NCI-H2081 treated with DMSO at 0.1 percent for 48 hours (cell line): ENCODE measurements at places on chromosomes 7 and 10.

GRCh38 chr10:70926226-70927000 lies 38.0 kb upstream of the PCBD1 start:
- no peak for DNase-seq

- DNase-seq = no peak
Measured at GRCh38 chr7:43039346-43039745, 73.1 kb upstream of the HECW1 start.

- DNase-seq = peak; percentile 19
Measured at GRCh38 chr10:110163192-110163773, 44.1 kb upstream of the MXI1 start.

DNA sequence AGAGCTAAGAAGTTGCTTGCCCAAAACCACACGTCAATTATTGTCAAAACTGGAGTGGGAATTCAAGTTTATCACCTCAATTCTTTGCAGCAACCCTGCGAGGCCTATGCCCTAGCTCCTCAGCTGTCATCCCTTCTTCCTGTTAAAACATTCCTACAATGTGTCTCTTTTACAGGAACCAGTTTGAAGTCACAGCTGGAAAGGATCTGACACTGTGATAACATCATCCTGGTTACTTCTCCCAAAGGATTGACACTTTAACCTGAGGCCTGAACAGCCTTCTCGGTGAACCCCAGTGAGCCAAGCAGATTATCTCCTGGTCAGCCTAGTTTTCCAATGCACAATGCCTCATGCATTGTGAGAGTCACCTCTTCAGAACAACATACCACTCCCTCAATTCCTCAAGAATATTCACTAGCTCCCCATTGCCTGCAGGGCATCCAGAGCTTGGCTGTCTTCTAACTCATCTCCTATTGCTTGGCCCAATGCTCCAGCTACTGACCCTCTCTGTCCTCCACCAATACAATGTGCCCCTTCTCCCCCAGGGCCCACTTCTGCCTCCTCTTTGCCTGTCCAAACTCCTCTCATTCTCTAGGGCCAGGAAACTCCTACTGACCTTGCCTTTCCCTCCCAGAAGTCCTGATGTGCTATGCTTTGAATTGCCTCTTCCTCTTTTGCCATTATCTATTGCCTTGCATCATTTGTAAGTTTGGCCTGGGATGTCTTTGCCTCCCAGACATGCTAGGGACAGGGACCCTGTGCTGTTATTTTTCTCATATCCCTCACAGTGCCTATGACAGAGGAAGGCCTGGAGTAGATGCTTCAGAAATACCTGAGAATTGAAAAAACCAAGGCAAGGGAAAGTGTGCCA lies 10.4 kb upstream of the DLG5 start:
- no peak for DNase-seq

- no peak for DNase-seq
Measured at GRCh38 chr7:11650030-11650429, 182.0 kb downstream of the THSD7A start.

- DNase-seq = no peak
Measured at GRCh38 chr10:125795128-125795527, 19.5 kb upstream of the MMP21 start.

GRCh38 chr7:24660546-24660945 lies 87.3 kb downstream of the PALS2 start:
- DNase-seq = no peak

- DNase-seq = no peak
Measured at GRCh38 chr7:119228482-119228881, 1004.0 kb downstream of the ANKRD7 start.

DNA sequence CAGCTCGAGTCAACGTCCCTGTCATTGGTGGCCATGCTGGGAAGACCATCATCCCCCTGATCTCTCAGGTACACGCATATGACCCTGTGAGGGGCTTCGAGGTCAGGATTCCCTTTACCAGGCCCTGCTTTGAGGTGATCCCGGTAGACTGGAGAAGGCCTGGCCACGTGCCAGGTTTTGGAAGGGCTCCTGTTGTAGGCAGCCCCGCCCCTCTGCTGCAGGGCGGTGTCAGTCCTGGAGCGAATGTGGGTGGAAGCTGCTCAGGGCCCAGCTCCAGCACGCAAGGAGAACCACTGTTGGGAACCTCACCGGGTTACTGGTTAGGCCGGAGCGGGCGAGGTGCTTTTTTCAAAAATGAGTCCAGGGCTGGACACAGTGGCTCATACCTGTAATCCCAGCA lies 15.6 kb downstream of the MDH2 start:
- DNase-seq = no peak

- no peak for DNase-seq
Measured at GRCh38 chr10:1158066-1158465, 101.9 kb downstream of the WDR37 start.

- no peak for DNase-seq
Measured at GRCh38 chr7:93921607-93922566, at the start of gene GNG11. Gene GNG11 (plus strand): TSS chr7:93921735. CDS start chr7:93922138, 403 bp downstream.

DNA sequence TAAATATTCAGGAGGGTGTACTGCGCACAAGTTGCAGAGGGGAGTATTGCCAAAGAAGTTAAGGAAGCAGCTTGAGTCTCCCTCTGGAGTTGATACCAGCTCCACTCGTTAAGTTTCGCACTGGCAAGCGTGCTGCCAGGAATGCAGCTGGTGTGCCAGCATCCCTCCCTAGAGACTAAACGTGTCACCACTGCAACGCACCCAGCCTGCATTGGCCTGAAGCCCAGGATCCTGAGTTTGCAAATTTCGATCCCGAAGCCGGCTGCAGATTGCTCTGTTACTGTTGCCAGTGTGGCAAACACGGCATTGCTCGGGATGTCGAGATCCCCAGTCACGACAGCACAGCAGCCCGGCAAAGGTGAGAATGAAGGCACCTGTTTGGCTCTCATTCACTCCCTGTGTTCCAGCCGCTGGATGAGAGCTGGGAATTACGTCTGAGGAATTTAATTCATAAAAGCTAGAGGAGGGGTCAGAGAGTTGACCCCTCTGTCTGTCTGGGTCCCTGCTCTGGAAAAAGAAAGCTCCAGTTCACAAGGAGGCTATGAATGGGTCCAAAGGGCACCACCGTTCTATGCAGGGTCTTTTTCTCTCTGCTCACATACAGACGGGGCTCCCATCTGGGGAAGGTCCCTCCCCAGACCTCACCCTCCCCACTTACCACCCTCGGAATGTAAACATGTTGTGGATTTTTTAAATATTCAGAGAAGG lies 61.0 kb downstream of the NRP1 start:
- DNase-seq = no peak

DNA sequence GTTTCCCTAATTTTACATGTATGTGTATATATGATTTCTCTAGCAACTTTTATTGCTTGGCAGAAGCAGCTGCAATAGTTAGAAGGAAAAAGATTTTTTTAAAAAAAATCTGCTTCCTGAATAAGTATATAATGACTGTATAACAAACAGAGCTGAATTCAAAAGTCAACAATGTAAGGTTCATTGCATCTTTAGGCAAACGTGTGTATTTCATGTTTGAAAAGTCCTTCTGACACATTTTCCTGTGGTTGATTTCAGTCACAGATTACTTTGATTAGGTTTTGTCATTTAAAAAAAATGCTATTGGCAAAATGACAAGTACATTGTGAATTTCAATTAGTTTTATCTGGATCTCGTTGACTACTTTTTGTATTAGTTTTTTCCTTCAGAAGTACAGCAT lies 231.0 kb downstream of the CSTF2T start:
- DNase-seq = peak; percentile 17

- DNase-seq = no peak
Measured at GRCh38 chr7:91293840-91294239, 29.6 kb downstream of the FZD1 start.

GRCh38 chr10:78529262-78529661 lies 495.6 kb downstream of the RPS24 start:
- peak; percentile 39 for DNase-seq

DNA sequence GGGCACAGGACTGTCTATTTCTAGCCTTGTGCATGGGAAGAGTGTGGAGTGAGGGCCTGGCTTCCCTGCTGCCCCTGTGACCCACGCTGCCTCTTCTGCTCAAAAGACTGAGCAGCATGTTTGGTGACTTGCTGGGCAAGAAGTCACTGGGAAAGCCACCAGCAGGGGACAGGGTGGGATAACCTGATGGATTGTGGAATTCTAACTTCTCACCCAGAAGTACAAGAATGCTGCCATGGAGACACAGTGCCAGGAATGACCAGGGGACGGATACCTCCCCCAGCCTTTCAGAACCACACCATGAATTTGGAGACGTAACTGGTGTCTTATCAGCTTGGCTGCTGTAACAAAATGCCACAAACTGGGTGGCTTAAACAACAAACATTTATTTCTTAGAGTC lies 28.4 kb downstream of the GALNTL5 start:
- no peak for DNase-seq

GRCh38 chr7:132895231-132895630 lies 186.7 kb downstream of the CHCHD3 start:
- no peak for DNase-seq

GRCh38 chr10:45440511-45441062 lies 66.6 kb downstream of the ALOX5 start:
- DNase-seq = no peak

DNA sequence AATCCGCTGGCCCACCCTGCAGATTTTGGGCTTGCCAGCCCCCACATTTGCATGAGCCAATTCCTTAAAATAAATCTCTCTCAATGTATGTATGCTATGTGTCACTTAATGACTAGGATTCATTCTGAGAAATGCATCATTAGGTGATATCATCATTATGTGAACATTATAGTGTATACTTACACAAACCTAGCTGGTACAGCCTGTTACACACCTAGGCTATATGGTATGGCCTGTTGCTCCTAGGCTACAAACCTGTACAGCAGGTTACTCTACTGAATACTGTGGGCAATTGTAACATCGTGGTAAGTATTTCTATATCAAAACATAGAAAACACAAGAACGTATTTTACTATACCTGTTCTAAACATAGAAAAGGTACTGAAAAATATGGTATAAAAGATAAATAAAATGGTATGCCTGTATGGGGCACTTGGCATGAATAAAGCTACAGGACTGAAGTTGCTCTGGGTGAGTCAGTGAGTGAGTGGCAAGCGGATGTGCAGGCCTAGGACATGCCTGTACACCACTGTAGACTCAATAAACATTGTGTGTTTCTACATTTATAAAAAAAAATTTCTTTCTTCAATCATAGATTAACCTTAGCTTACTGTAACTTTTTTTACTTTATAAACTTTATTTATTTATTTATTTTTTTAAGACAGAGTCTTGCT lies 135.9 kb downstream of the ABCA13 start:
- DNase-seq = no peak

- DNase-seq = no peak
Measured at GRCh38 chr10:110610308-110610774, 33.8 kb upstream of the RBM20 start.

GRCh38 chr7:55912748-55913158 lies 25.5 kb downstream of the ZNF713 start:
- no peak for DNase-seq

GRCh38 chr7:763762-764161 lies 36.7 kb upstream of the PRKAR1B start:
- DNase-seq = no peak

DNA sequence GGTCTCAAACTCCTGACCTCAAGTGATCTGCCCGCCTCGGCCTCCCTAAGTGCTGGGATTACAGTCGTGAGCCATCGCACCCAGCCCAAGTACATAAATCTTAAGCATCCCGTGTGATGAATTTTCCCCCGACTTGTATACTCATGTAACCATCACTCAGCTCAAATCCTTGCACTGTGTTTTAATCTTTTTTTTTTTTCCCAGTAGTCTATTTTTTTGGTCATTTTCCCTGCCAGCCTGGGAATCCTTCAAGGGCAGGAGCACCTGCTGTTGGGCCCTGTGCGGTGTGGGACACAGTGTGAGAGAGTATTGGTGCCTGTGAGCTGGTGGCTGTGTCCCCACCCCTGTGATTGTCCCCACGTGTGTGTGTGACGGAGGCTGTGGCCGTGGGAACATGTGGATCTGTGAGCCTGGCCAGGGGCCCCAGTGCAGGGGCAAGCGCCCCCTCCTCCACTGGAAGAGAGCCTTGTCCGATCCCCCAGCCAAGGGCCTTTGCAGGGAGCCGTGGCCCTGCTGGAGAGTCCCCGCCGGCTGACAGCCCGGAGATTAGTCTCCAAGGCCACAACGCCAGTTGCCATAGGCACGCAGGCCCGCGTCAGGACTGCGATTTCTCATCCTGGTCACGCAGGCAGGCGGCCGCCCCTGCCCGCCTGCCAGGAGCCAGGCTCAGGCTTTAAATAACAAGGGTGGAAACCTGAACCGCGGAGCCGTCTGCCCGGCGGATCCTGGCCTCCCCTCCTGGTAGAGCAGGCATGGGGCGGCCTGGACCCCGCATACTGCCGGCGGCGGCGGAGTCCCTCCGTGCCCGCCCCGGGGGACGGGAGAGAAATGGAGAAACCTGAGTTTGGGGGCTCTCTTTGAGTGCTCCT lies 26.5 kb downstream of the GTF2IRD1 start:
- DNase-seq = peak; percentile 64

DNA sequence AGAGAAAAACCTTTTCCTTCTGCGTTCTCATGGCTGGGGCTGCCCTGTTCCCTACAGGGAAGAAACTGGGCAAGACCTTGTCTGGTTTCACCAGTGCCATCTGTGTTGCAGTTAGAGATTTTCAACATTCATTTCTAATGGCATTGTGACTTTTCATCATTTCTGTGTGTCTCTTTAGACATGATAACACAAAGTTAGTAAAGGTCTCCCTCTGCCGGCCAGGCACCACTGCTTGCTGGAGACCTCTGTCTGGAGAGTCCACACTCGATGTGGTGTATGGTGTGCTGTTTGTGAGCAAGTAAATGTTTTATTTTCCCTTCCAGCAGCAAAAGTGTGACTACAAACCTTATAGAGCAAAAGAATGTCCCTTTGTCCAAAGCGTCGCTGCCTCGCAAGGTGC lies 213.5 kb downstream of the PAXIP1 start:
- DNase-seq = no peak

- no peak for DNase-seq
Measured at GRCh38 chr10:129523723-129524316, 56.8 kb downstream of the MGMT start.

GRCh38 chr10:80542053-80542452 lies 4.4 kb downstream of the SH2D4B start:
- no peak for DNase-seq

DNA sequence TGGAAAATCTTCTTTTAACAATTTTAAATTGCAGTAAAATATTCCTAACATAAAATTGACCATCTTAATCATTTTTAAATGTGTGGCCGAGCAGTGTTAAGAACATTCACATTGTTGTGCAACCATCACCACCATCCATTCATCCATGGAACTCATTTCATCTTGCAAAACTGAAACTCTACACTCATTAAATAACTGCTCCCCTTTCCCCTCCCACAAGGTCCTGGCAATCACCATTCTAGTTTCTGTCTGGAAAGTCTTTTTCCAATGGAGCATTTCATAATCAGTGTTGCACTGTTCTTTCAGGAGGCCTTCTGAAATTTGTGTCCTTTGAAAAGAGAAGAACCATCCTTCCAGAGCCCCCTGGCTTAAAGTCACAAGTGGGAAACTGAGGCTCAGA lies 233.1 kb downstream of the PLXNA4 start:
- DNase-seq = no peak

DNA sequence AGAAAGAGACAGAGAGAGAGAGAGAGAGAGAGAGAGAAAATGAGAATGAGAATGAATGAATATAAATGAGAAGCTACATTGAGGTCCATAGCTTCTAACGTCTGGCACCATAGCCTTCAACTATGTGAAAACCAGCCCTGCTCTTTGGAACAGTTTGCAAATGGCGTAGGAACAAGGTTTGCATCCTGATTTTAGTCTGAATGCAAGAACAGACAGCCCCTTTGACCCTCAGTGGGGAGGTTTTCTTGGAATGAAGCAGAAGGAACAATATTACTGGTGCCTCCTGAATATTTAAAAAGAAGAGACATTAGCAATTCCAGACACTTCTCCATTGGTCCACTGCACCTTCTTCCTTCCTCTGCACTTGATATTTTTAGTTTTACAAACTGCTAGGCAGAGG lies 23.0 kb downstream of the LHPP start:
- no peak for DNase-seq
